ENCODE measurements at places on chromosomes 3 and 15.
A peak's percentile ranks its signal among the peaks of the same experiment; 100 is the strongest.

- H3K4me3 ChIP-seq, result no peak overlapping the region
- peaks cover 14% of the 10 kb centered on the region for H3K4me1 ChIP-seq
- H3K36me3 ChIP-seq, result no peaks in the 10 kb centered on the region
- no peaks in the 10 kb centered on the region for H3K27me3 ChIP-seq
- H3K27ac ChIP-seq, result no peak overlapping the region
Measured at GRCh38 chr15:87031540-87032230, 952.0 kb downstream of the AGBL1 start.

GRCh38 chr15:43429687-43430086 lies 58.8 kb downstream of the TUBGCP4 start:
- H3K27ac ChIP-seq, result no peak overlapping the region
- H3K27me3 ChIP-seq, result no peaks in the 10 kb centered on the region
- DNase-seq, result no peak
- no peaks in the 10 kb centered on the region for H3K4me1 ChIP-seq

DNA sequence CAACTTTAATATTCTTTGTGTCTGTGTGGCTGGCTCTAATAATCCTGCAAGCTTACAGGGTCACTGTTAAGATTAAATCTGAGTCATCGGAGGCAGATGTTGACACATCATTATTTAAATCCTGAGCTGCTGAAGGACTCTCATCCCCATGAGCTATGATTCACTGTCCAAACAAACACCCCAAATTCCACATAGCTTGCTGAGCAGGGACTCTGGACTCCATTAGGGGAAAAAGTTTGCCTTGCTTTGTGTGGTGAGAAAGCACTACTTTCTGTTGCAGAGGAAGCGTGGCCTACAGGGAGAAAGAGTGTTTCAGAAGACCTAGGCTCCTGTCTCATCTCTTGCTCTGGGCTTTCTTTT lies 213.7 kb downstream of the PDCD6IP start:
- H3K27ac ChIP-seq, result no peak overlapping the region
- no peak for DNase-seq
- peaks cover 13% of the 10 kb centered on the region for H3K4me1 ChIP-seq
- H3K27me3 ChIP-seq, result no peaks in the 10 kb centered on the region

- no peaks in the 10 kb centered on the region for H3K4me1 ChIP-seq
- no peak overlapping the region for H3K27ac ChIP-seq
- no peak for DNase-seq
- H3K36me3 ChIP-seq, result no peaks in the 10 kb centered on the region
- H3K4me3 ChIP-seq, result no peak overlapping the region
Measured at GRCh38 chr3:178684881-178685590, 148.8 kb downstream of the KCNMB2 start.

- H3K27ac ChIP-seq, result no peak overlapping the region
- H3K27me3 ChIP-seq, result no peaks in the 10 kb centered on the region
- H3K36me3 ChIP-seq, result peaks cover 30% of the 10 kb centered on the region
- peaks cover 10% of the 10 kb centered on the region for H3K4me1 ChIP-seq
Measured at GRCh38 chr3:193677734-193678133, 84.7 kb downstream of the OPA1 start.

GRCh38 chr3:123733805-123734526 lies 149.1 kb upstream of the HACD2 start:
- H3K27me3 ChIP-seq, result no peaks in the 10 kb centered on the region
- H3K27ac ChIP-seq, result no peak overlapping the region
- H3K36me3 ChIP-seq, result peaks cover 5% of the 10 kb centered on the region
- no peak overlapping the region for H3K4me3 ChIP-seq
- H3K4me1 ChIP-seq, result no peaks in the 10 kb centered on the region
- no peak for DNase-seq

DNA sequence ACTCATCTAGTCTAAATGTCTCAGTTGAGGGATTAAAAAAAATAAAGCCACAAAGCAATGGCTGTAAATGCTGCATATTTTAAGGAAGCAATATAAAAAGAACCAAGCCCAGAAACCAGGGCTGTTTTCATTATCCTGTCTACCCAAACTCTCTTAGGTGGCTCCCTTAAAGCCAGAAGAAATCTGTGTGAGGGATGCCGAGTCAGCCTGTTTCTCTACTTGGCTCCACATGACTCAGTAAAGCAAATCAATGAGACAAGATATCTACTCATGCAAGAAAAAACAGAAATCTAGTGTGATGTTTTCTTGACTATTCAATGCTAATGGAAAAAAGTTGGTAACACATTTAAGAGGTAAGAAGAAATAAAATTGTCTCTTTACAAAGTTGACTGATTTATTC lies 296.2 kb downstream of the ZBTB20 start:
- H3K27me3 ChIP-seq, result no peaks in the 10 kb centered on the region
- no peak for DNase-seq
- peaks cover 27% of the 10 kb centered on the region for H3K4me1 ChIP-seq
- no peak overlapping the region for H3K4me3 ChIP-seq
- H3K27ac ChIP-seq, result no peak overlapping the region

DNA sequence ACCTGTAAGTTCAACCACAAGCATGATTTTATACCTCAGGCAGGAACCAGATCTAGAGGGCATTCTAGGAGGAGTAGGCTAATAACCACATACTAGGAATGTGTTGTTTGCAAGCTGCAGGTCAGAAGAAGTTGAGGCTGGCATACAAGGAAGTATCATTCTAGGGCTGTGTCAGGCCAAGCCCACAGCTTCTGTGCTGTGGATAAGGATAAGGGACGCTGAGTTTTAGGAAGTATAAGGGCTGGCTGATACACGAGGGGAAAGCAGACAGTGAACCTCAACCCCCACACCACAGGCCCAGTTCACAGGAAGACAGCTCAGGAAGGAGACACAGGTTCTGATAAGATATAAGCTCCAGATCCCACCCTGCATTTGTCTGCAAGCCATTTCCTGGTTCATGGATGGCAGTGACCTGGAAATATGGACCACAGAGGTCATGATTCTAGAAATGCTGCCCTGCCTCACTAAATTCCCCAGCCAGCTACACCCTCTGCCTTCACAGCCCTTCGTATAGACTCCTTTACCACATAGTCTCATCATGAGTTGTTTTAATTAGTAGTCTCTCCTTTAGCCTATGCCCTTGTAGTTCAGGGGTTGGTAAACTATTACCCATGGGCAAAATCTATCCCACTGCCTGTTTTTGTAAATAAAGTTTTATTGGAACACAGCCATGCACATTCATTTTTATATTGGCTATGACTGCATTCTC lies 260.7 kb downstream of the OPA1 start:
- peak overlapping the region; percentile 8 for H3K27ac ChIP-seq
- H3K27me3 ChIP-seq, result no peaks in the 10 kb centered on the region
- no peak for DNase-seq
- H3K4me3 ChIP-seq, result no peak overlapping the region

DNA sequence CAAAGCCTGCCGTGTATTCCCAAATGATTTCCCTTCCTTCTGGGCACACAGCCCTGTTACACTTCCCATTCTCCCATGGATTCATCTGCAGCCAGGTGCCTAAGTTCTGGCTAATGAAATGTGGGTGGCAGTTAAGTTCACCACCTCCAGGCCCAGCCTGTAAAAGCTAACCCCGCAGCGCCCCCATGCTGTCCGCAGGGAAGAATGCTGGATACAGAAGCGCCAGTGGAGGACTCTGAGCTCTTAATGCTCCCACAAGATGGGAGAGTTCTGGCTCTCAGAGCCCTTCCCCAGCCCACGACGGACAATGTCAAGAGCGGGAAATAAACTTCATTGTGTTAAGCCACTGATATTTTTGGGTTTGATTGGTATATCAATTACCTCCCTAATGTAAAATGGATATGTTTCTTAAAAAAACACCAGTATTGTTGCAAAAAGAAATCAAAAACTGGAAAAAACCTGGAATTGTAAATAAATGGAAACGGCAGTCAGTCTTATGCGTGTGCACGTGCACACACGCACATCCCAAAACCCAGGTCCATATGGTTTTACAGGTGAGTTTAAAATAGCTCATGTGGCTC lies 37.7 kb upstream of the FGD5 start:
- no peak overlapping the region for H3K4me3 ChIP-seq
- peaks cover 11% of the 10 kb centered on the region for H3K27me3 ChIP-seq
- no peak overlapping the region for H3K27ac ChIP-seq
- H3K36me3 ChIP-seq, result no peaks in the 10 kb centered on the region
- H3K4me1 ChIP-seq, result peaks cover 14% of the 10 kb centered on the region

- H3K27ac ChIP-seq, result no peak overlapping the region
- H3K4me3 ChIP-seq, result no peak overlapping the region
- H3K36me3 ChIP-seq, result peaks cover 30% of the 10 kb centered on the region
- no peaks in the 10 kb centered on the region for H3K27me3 ChIP-seq
- no peaks in the 10 kb centered on the region for H3K4me1 ChIP-seq
Measured at GRCh38 chr3:47882338-47882737, 79.4 kb downstream of the DHX30 start.

DNA sequence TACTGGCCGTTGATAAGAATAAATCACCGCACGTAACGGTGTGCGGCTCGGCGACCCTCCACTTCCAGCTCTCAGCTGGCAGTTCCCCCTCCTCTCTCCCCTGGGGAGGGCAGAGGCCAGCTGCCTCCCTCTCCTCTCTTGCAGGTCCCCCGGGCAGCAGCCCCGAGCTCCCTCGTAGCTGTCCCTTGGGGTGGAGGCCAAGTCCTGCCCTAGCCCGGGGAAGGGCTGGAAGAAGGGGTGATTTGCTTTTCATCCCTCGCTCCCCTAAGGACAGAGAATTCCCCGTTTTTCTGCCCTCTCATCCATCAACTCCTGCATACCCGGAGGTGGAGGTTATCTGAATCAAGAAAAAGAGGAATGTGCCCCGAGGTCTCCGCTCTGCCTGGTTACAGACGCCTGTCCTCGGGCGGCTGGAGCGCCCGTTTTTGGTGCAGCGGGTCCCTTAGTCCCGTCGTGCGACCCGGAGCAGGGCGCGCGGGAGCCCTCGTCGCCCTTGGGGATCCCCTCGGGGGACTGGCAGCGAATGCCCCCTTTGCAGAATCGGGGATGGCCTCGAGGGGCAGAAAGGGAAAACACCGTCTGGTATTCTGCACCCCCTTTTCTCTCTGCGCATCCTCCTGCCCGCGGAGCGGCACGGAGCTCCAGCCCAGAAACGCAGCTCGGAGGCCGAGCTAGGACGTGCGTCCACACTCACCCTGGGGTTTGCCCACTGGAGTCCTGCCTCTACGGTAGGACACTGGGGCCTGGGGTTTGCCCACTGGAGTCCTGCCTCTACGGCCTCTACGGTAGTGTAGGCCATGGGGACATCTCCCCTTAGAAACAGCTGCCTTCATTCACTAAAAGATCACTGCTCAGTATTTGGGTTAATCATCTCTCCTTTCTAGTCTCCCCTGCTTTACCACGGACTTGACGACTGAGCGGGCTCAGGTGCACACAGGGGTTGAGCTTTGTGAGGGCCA lies 2.2 kb downstream of the PTPRG start:
- peaks cover 5% of the 10 kb centered on the region for H3K27me3 ChIP-seq
- H3K4me1 ChIP-seq, result peaks cover 12% of the 10 kb centered on the region
- DNase-seq, result no peak
- H3K36me3 ChIP-seq, result no peaks in the 10 kb centered on the region

DNA sequence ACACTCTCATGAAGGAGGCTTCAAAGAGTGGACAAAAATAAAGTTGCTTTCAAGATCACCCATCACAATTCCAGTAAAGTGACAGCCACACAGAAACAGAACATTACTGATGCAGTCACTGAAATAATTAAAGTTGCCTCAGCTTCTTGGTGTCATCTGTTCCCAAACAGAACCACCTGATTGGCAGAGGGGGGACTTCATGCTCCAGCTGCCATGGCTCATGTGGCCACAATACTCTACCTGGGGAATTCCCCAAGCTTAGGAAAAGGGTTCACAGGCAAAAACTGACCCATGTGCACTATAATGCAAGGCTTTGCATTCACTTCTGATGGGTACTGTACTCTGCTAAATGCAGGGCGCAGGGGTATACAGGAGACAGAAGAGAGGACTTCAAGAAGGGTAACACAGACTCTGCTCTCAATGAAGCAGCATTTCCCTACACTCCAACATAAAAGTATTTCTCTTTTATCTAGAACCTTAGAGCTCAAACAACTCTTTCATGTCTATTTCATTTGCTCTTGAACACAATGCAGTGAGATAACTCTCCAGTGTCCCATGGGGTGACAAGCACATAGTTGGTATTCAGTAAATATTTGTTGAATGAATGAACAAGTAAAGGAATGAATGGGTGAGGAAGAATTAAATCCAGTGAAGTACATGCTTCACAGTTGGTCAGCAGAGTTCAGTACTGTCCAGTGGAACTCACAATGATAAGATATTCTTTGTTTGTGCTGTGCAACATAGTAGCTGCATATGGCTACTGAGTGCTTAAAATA lies 8.6 kb upstream of the CTNNB1 start:
- no peak for DNase-seq
- no peak overlapping the region for H3K4me3 ChIP-seq
- H3K27ac ChIP-seq, result no peak overlapping the region
- no peaks in the 10 kb centered on the region for H3K4me1 ChIP-seq
- no peaks in the 10 kb centered on the region for H3K36me3 ChIP-seq

DNA sequence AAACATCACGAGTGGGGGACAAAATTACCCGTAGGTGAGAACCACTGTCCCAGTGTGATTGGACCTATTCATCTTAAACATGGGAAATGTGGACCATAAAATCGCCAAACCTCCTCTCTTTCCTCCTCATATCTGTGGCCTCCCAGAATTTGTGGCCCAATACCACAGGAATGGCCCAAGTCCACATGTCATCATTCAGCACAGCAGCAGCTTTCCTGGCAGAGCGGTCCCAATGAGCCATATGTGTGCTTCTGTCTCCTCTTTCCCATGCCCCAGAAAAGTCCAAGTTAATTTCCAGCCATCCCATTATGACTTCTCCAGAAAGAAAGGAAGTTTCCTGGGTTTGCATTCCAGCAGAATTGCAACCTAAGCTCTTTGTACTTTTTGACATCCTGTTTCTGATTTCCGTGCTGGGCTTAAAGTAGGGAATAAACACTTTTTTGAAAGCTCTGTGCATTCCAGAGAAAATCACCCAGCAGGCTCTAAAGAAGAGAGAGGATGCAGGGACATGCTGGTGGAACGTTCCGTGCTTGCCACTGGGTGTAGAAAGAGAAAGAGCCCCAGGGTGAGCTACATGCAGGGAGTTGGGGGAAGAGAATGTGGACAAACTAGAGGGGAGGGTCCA lies 259.4 kb upstream of the PROK2 start:
- no peaks in the 10 kb centered on the region for H3K36me3 ChIP-seq
- H3K27ac ChIP-seq, result no peak overlapping the region
- H3K4me3 ChIP-seq, result no peak overlapping the region
- DNase-seq, result no peak
- H3K27me3 ChIP-seq, result peaks cover 11% of the 10 kb centered on the region

DNA sequence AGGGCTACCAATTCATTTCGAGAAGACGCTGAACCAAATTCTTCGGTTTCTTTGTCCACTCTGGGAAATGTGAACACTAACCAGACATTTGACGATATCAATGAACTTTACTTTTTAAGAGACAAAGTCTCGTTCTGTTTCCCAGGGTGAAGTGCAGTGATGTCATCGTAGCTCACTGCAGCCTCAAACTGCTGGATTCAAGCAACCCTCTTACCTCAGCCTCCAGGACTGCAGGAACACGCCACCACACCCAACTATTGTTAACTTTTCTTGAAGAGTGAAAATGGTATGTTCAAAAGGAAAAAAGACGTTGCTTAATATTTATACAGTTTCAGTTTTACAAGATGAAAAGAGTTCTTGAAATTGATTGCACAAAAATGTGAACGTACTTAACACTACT lies 30.6 kb downstream of the MB21D2 start:
- peak overlapping the region; percentile 81 for H3K27ac ChIP-seq
- no peaks in the 10 kb centered on the region for H3K27me3 ChIP-seq
- peak overlapping the region; percentile 43 for H3K4me3 ChIP-seq
- peaks cover 44% of the 10 kb centered on the region for H3K4me1 ChIP-seq

- H3K4me3 ChIP-seq, result no peak overlapping the region
- peaks cover 46% of the 10 kb centered on the region for H3K27me3 ChIP-seq
- no peak for DNase-seq
- no peak overlapping the region for H3K27ac ChIP-seq
Measured at GRCh38 chr15:43260011-43260615, 6.6 kb downstream of the TGM5 start.
